Cerebellar nuclear complex (tissue), 1 donor: ENCODE measurements at places on chromosomes 1 and 21.
A peak's percentile ranks its signal among the peaks of the same experiment; 100 is the strongest.

GRCh38 chr1:11854519-11854918, 4.2 kb downstream of the NPPB start:
- no peak for DNase-seq

GRCh38 chr1:98073106-98073505, 152.3 kb upstream of the DPYD start:
- no peak for DNase-seq

DNA sequence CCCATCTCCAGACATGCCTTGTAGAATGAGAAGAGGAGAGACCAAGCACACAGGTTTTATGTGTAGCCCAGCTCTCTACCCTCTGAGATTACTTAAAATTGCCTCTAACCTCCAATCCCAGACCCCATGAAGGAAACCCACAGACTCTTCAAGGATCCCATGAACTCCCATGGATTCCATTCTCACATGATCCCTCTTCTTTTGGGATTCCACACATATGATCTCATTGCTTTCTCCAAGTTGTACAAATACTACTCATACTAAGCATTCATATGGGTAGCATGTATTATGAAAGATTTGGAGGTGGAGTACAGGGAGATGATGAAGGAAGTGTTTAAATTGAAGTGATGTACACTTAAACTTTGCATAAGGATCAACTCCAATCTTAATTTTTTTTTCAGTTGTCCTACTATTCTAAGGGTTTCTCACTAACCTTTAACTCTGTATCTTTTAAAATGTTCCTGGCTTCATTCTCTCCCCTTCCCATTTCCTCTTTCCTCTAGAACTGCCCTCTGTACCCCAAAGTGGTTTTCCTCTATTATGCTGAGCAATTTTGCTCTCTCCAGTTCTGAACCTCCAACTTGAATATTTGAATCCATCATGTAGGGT, 41.6 kb downstream of the MFSD2A start:
- DNase-seq, result no peak

GRCh38 chr21:44732263-44732662, 20.9 kb upstream of the TSPEAR start:
- no peak for DNase-seq

- DNase-seq, result no peak
These were observed 660 bp upstream of the RD3 start for GRCh38 chr1:211492511-211493132.

DNA sequence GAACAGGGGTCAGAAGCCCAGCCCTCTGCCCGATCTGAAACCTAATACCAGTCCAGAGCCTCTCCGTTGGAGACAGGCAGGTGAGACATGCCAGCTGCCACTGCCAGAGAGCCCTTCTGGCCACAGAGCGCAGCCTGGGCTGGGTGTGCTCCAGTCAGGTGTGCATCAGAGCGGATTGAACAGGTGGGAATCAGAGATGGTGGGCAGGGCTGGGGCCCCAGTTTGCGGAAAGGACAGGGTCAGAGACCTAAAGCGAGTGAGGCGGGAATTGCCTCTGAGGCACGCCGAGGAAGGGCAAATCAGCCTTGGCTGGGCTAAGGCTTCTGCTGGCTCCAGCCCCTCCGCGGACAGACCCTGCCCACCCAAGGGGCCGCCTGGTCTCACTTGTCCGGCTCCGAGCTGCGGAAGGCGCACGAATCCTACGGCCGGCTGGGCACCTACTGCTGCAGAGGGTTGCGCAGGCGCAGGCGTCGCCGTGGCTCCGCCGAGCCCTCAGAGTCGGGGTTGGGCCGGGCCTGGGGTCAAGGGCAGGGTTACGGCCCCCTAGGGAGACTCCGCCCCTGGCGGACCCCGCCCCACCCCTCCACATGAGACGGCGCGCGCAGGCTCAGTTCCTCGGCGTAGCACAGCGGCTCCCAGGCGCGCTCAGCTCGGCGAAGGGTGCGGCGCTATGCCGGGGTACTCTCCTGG, 10.3 kb downstream of the CPLANE2 start:
- peak; percentile 62 for DNase-seq

- no peak for DNase-seq
These were observed 18.1 kb upstream of the TSPEAR start for GRCh38 chr21:44729336-44730027.

DNA sequence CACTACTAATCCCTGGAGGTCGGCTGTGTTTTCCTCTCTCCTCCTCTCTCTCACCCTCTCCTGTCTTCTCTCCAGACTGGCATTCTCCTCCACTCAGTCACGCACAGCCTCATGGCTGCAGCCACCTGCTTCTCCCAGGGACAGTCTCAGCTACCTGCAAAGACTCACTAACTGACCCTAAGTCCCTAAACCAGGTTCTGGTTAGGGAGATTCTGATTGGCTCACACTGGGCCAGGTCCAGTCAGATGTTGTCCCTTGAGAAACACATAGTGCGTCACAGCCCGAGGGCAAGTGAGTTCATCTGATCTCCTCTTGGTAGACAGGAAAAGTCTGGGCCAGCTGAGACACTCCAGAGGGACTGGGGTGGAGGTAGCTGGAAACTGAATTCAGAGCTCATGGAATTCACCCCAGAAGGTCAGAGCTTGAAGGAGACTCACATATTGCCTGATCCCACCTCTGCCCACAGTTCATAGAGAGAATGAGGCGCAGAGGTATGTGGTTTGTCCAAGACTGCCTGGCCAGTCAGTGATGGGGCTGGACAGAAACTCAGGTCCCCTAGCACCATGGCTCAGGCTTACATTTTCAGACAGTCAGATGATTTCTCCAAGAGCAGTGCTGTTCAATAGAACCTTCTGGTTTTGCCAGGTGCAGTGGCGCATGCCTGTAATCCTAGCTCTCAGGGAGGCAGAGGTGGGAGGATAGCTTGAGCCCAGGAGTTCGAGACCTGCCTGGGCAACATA, 40.4 kb upstream of the RPL11 start:
- no peak for DNase-seq

- DNase-seq, result no peak
These were observed 163.6 kb upstream of the HP1BP3 start for GRCh38 chr1:20950679-20951078.

DNA sequence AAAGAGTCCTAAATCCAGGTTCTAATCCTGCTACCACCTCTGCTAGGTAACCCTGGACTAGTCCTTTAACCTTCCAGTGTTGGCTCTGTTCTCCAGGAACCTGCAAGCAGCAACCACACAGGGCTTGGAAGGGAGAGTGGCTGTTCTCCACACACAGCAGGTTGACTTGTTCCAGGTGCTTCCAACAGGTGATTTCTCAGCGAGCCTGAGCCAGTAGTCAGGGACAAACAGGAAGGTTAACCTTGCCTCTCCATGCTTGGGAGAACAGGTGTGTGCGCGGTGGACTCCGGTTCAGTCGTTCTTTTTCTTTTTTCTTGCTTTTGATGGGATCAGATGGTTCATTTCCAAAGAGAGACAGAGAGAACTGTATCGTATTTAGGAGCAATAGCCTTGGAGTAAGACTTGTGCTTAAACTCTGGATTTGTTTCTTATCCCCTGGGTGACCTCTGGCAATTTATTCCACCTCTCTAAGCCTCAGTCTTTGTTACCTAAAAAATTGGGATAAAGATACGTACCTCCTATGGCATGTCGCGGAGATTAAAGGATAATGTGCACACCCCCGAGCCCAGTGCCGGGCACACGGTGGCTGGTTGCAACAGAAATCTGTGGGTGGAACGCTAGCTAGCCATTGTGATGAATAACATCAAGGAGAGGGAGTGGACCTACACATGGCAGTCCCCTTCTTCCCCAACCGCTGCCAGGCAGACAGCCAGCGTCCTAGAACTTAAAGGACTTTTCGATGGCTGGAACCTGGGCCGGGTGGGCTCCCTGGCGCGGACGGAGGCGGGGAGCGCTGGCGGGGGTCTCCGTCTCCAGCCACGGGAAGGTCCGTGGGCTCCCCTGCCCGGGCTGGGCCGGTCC, 583 bp upstream of the CACHD1 start:
- no peak for DNase-seq

DNA sequence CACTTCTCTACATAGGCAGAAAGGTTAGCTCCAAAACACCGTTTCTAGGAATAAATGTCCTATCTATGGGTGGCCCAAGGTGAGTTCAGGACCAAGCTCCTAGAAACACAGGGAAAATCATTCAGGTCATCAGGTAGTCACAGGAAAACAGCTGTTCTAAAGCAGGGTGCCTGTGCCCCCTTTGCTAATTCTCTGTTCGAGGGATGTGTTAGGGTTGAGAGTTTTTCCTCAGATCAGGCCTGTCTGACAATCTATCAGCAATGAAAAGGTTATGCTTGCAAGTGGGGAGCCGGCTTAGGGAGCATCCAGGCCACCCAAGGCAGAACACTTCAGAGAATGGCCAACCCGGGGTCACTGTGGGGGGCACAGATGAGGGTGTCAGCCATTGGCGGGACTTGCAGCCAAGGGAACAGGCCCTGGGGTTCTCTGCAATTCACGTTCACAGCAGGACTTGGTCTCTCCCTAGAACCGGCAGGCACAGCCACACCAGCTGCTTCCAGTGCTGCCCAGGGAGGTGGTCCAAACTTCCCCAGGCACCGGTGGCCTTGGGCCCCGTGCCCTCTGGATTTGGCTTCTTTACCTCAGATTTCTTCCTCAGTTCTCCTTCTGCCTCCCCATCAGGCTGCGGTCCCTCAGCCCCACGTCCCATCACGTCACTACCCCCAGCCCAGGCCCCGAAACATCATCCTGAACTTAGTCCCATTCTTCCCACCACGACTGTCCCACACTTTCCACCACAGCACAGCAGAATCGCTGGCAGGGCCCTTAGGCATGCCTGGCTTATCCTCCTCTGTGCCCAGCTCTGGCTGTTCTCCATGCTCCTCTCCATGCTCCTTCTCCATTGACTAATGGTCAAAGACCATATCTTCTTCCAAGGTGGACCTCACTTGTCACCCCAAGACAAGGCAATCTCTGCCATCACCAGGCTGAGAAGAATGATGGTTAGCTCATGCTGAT, 11.0 kb downstream of the CD2 start:
- DNase-seq, result no peak

- no peak for DNase-seq
These were observed 167.3 kb downstream of the FASLG start for GRCh38 chr1:172826096-172826741.

DNA sequence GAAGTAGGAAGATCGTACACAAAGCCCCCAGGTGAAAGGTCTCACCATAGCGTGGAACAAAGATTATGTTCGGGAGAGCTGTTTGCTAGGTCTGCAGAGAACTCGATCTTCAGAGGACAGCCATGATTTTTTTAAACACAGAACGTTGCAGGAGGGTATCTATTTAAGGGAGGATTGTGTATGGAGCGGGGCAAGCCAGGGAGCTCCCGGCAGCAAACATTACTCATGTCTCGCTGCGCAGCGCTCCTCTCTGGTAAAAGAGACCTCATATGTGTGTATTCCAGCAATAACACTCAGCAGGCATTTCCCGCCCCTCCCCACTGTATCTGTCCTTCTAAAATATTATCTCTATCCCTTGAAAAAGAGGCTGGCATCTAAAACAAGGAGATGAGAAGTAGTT, 2.7 kb downstream of the GLIS1 start:
- DNase-seq, result no peak

DNA sequence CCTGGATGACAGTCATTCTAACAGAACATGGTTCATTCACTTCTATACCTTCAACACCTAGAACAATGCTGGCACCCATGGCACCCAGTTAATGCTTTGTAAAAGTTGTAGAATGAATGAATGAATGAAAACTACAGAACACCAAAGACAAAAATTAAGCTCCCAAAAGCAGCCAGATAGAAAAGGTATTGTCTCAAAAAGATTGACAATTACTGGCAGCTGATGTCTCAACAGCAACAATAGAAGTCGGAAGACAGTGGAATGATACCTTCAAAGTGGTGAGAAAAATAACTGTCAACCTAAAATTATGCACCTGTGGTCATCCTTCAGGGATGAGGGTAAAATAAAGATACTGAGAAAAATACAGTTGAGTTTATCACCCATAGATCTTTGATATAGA, 4.9 kb upstream of the C1orf167 start:
- no peak for DNase-seq

DNA sequence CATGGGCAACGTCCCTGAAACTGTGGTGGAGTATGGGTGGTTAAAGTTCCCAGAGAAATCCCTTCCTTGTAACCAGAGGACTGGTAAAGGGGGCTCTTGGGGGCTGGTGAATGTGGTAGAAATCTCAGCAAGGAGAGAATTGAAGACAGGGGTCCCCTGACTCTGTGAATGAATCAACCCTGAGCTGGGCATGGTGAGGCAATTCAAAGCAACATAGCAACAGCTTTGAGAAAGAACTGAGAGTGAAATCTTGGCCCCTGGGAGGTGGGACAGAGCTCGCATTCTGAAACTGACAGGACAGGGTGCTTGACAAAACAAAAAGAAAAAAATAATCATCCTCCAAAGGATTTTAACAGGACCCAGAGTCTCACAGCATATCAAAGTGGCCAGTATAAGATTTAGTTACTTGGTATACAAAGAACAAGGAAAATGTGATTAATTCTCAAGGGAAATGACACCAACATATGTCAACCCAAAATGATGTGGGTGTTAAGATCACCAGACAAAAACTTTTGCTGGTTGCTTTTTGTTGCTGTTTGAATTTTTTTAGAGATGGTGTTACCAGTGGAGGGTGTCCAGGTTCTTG, 11.7 kb upstream of the SUMO3 start:
- DNase-seq, result no peak

DNA sequence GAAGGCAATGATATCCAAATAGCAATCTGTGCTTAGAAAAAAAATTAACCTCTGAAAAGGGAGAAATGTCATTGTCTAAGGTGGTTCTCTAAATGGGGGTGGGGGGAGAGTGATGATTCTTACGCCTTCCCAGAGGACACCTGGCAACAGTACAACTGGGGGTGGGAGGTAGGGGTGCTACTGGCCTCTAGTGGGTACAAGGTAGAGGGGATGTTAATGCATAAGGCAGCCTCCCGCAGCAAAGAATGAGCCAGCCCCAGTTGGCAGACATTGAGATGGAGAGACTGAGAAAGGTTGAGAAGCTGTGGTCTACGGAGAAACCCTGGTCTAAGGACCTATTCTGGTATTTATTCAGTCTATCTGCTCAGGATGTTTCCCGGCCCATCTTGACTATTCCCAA, 472.2 kb upstream of the RUNX1 start:
- DNase-seq, result no peak

DNA sequence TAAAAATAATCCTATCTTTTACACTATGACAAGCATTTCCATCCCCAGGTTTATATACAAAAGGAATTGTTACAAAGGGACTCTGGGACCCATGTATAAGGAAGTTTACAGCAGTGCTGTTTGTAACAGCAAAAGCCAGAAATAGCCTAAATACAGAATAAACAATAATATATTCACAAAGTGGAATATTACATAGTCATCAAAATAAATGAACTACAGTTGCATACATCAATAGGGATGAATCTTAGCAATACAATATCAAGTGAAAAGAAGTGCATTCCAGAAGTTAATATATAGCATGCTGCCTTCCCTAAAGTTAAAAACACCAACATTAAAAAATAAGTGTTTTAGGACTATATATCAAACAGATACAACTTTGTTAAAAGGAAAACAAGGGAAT, 77.3 kb downstream of the EDEM3 start:
- no peak for DNase-seq

DNA sequence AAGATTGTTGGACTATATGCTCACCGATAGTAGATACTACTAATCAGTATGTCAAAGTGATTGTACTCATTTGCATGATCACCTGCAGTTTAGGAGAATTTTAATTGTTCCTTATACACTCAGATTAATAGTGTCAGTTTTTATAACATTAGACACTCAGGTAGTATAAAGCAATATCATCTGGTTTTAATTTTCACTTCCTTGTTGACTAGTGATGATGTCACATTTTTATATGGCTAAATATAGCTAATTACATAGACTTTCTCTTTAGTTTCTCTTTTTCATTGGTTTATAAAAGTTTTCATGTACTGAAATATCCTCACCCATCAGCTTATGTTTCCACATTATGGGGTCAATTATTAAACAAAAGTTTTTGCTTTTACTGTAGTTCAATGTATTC, 1332.4 kb upstream of the ADGRL2 start:
- no peak for DNase-seq
